Activated CD4-positive, alpha-beta T cell treated with anti-CD3 and anti-CD28 coated beads, Interleukin-2, amount 50 U/mL, for 16 hours (primary cell): ENCODE measurements at places on chromosomes 11 and 22.

- no peak for DNase-seq
Measured at GRCh38 chr11:88631497-88631896, 294.0 kb upstream of the CTSC start.

- no peak for DNase-seq
Measured at GRCh38 chr11:3623121-3623520, 18.7 kb downstream of the ART5 start.

GRCh38 chr22:48431536-48432315 is 1395.9 kb downstream of the BRD1 start:
- no peak for DNase-seq

- peak; percentile 91 for DNase-seq
Measured at GRCh38 chr11:88179141-88179540, 3.9 kb upstream of the RAB38 start.

GRCh38 chr11:99352642-99353041 is 331.9 kb downstream of the CNTN5 start:
- no peak for DNase-seq

DNA sequence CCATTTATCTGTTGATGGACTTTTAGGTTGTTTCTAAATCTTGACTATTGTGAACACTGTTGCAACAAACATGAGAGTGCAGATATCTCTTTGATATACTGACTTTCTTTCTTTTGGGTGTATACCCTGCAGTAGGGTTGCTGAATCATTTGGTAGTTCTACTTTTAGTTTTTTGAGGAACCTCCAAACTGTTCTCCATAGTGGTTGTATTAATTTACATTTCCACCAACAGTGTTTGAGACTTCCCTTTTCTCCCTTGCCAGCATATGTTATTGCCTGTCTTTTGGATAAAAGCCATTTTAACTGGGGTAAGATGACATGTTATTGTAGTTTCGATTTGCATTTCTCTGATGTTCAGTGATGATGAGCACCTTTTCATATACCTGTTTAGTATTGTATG is 330.0 kb downstream of the DDX10 start:
- DNase-seq, result no peak

- no peak for DNase-seq
Measured at GRCh38 chr11:115894176-115894575, 390.0 kb upstream of the CADM1 start.

GRCh38 chr11:34037016-34037415 is 14.5 kb upstream of the CAPRIN1 start:
- no peak for DNase-seq
